ENCODE measurements at places on chromosomes 2 and 18.
A peak's percentile ranks its signal among the peaks of the same experiment; 100 is the strongest.

- DNase-seq, result no peak
Measured at GRCh38 chr2:233068762-233069418, 8.7 kb downstream of the INPP5D start.

DNA sequence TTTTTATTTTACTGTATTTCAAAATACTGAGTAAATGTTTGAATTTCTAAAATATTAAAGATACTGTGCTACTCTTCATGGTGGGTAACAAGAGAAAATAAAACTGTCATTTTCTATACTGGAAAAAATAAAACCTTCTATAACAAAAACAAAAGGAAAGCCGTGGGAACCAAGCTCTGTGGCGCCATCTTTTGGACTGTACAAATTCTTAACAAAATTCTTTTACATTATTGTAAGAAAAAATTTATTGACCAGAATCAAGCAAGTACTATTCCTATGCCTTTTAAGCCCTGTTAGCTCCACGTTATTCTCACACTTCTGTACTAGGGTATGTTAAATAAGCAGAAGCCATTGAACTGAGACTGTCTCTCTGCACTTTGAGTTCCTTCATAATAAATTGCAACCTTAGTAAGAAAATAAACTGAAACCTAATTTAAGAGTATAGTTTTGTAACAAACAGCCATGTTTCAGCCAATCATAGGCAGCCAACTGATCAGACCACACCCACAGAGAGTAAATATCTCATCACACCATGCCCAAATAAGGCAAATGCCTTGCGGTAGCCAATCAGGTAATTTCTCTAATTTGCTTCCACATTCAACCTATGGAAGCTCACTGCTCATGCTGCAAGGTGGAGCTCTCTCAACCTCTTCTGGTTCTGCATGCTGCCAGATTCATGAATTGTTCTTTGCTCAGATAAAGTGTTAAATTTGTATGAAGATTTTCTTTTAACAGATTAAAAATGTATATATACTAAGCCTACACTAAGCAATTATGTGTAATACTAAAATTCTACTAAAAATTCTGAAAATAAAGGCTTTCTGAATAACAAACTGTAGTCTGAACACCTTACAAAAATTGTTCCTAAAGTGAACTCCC lies 42.2 kb downstream of the HIBCH start:
- no peak for DNase-seq

DNA sequence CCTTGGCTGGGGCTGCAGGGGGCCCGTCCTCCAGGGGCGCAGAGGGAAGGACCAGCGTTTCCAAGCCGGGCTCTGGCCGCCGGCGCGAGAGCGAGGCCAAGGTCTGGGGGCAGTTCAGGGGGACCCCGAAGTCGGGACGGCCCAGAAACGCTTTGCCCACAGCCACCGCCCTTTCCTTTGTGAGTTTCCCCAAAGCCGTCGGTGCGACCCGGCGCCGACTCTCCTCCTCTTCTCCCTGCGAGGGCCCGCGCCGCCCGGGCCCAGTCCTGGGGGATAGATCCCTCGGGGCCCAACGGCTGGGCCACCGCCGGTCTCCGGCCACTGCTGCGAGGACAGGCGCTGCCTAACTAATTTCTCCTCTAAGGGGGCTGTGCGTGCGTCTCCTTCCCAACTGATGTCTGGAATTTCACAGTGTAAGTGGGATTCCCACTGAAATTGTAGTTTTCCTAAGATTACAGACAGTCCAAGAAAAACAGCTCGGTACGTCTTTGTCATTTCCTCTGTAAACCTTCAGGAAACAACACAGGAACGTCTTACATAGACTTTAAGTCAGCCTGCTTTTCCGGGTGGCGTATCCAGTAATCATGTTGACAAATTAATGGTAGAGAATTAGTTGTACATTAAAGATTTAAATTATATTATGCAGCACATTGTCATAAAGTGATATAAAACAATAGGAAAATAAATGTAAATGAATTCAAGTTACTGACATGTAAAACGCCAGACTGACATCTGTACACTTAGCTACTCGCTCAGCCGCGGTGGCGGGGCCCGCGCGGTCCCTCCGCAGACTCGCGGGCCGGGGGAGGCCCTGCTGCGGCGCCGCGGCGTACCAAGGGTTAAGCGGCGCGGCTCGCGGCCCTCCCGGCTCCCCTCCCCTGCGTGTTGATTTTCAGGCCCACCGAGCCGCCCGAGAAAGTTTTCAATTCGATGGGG lies 139.4 kb upstream of the SIX3 start:
- no peak for DNase-seq

DNA sequence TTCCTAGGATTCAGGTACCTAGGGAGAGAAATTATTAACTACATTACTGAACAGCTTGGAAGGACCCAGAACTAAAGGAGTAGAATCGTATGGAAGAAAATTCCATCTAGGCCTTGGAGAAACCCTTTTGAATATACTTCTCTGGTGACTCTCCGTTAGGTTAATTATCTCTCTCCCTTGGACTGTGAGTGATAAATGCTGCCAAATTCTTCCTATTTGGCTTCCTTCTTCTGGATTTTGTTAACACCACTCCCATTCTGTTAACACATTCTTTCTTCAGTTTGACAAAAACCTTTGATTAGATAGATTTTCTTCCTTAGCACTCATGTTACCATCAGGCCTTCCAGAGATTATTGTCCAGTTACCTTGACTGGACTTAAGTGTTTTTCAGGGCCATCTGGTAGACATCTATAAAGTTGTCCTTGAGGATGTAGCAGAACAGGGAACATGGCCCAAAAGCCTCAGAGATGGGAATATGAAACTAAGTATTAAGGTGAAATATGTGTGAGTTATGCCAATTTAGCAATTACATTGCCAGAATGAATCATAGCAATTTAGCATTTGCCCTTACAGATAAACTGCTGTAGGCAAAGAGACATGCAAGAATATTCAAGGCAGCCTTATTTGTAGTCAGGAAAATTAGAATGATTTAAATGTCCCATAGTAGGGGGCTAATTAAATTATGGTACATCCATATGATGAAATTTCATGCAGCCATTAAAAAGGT lies 6.7 kb downstream of the CYP27A1 start:
- no peak for DNase-seq

- DNase-seq, result no peak
Measured at GRCh38 chr2:124763611-124764010, 738.5 kb downstream of the CNTNAP5 start.

GRCh38 chr18:22467760-22468553 lies 50.2 kb upstream of the CTAGE1 start:
- DNase-seq, result peak; percentile 96

GRCh38 chr2:195563857-195564512 lies 93.0 kb upstream of the SLC39A10 start:
- DNase-seq, result peak; percentile 55

DNA sequence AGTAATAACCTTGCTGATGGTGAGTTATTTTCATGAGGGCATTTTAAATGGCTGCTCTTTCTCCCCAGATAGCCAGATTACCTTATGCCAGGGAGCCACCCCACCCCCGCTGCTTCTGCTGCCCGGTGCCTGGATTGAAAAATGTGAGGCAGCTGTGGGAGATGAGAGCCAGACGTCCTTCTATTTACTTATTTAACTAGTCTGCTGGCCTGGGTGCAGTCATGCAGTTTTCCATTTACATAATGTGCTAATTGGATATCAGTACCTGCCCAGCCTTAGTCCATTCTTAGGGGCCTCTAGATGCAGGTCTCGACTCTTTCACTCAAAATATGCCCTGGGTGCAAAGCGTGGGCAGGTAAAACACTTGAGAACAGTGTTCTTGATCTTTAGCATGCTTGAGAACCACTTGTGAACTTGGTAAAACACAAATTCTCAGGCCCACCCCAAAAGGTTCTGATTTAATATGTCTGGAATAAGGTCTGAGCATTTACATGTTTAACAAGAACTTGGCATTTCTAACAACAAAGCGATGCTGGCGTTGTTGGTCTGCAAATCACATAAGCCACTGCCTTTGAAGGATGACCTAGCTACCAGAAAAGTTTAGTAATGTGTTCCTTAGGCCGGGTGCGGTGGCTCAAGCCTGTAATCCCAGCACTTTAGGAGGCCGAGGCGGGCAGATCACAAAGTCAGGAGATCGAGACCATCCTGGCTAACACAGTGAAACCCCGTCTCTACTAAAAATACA lies 154.3 kb downstream of the NRP2 start:
- DNase-seq, result no peak

GRCh38 chr2:200056105-200056504 lies 100.7 kb downstream of the MAIP1 start:
- DNase-seq, result no peak

DNA sequence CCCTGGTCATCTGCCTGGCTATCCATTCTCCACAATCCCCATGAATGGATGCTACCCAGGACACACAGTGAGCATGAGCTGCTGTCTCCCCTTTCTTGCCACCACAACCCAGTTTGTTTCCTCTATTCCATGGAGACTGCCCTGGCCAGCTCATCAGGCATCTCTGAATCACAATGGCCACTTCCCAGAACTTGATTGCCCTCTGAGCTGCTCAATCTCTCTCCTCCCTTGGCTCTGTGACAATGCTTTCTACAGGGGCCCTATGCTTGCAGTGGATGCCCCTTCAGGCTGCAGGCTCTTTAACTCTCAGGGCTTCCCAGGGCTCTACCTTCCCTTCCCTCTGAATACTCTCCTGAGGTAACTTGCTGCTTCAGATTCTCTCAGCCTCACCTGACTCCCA lies 14.4 kb upstream of the SLC4A5 start:
- no peak for DNase-seq

DNA sequence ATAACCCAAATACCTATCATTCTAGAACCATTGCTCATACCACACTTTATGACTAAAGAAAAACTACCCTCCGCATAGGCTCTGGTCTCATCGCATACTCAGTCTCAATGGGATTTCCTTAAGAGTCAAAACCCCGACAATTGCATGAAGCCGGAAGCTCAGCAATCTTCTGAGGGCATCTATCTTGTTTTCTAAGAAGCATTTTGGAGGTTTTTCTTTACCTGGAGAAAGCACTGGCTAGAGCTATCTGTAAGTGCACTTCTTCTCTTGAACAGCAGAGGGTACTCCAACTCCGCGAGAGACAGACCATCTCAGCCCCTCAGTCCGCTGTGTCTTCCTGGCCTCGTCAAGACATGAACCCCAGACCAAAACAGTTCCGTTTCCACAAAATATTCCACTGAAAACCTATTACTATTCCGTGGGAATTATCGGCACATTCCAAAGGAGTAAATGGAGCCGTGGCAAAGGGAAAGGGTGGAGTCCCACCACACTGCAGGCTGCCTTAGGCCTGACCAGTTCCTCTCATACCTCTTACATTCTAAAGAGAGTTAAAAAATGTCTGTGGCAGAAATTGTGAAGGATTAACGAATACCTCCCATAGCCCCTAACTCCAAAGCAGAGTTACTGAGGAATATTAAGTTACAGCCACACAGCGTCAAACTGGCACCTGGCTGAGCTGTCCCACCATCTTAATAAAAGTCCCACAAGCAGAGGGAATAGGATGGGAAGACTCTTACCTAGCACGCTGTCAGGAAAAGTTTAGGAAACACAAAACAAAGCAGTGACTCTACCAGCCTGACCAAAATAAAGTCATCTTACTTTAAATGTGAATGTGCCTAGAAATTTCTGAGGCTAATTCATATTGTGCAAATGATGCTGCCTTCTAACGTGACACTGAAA lies 325.6 kb upstream of the VRK2 start:
- peak; percentile 20 for DNase-seq

Measured in AG04450 (cell line).